Sigmoid colon (tissue), 7 donors: ENCODE measurements at places on chromosomes 2 and 18. TPM values are rescaled to one million over a fixed set of nuclear protein-coding genes. Genes with fewer than 3 reads are reported as not detected.
A peak's percentile ranks its signal among the peaks of the same experiment; 100 is the strongest.

GRCh38 chr2:232534940-232535651 lies 4.4 kb upstream of the CHRNG start:
- H3K4me3 ChIP-seq, result no peak overlapping the region
- H3K27me3 ChIP-seq, result peaks cover 31% of the 10 kb centered on the region
- H3K4me1 ChIP-seq, result no peaks in the 10 kb centered on the region

GRCh38 chr2:86372641-86373502 lies 35.4 kb upstream of the REEP1 start:
- no peaks in the 10 kb centered on the region for H3K27me3 ChIP-seq
- no peak overlapping the region for H3K4me3 ChIP-seq
- peak; percentile 73 for DNase-seq
- no peak overlapping the region for H3K27ac ChIP-seq
- H3K36me3 ChIP-seq, result no peaks in the 10 kb centered on the region

- no peak overlapping the region for H3K27ac ChIP-seq
- H3K4me1 ChIP-seq, result no peaks in the 10 kb centered on the region
- H3K36me3 ChIP-seq, result no peaks in the 10 kb centered on the region
- no peak for DNase-seq
- H3K27me3 ChIP-seq, result no peaks in the 10 kb centered on the region
Measured at GRCh38 chr2:48824116-48824515, 68.6 kb upstream of the LHCGR start.

GRCh38 chr2:223956300-223956699 lies 963 bp upstream of the MRPL44 start:
- peaks cover 33% of the 10 kb centered on the region for H3K4me1 ChIP-seq
- peak overlapping the region; percentile 89 for H3K27ac ChIP-seq
- no peaks in the 10 kb centered on the region for H3K36me3 ChIP-seq
- peak overlapping the region; percentile 85 for H3K4me3 ChIP-seq
- no peak for DNase-seq

GRCh38 chr2:25309402-25309801 lies 32.3 kb downstream of the DNMT3A start:
- H3K27ac ChIP-seq, result no peak overlapping the region
- DNase-seq, result no peak
- no peak overlapping the region for H3K4me3 ChIP-seq
- H3K36me3 ChIP-seq, result peaks cover 17% of the 10 kb centered on the region
- H3K27me3 ChIP-seq, result no peaks in the 10 kb centered on the region
- H3K4me1 ChIP-seq, result no peaks in the 10 kb centered on the region

DNA sequence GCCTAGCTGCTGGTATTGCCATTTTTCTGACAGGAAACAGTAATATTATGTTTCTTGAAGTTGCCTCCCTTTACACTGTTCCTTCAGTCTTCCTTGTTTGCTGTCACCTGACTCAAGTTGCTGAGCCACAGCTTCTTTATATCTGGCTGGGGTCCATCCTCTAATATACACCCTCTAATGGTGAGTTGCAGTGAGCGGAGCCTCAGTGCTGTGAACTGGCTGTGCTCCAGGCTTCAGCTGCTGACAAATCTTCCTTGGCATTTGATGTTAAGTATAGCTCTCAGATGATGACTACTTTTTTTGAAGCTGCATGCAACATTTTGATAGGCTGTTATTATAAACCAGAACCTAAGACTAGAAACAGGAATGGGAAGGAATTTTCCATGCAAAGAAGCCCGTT lies 366.7 kb downstream of the NUP35 start:
- H3K4me1 ChIP-seq, result no peaks in the 10 kb centered on the region
- no peaks in the 10 kb centered on the region for H3K27me3 ChIP-seq
- no peaks in the 10 kb centered on the region for H3K36me3 ChIP-seq
- peak; percentile 63 for DNase-seq
- H3K4me3 ChIP-seq, result no peak overlapping the region

GRCh38 chr2:64273524-64274398 lies 129.5 kb upstream of the PELI1 start:
- H3K27me3 ChIP-seq, result no peaks in the 10 kb centered on the region
- DNase-seq, result peak; percentile 83
- H3K4me3 ChIP-seq, result peak overlapping the region; percentile 5
- H3K27ac ChIP-seq, result peak overlapping the region; percentile 79
- peaks cover 20% of the 10 kb centered on the region for H3K4me1 ChIP-seq

The COL3A1 gene
- 1,567 TPM for total RNA-seq

The DNAJC10 gene
- 47.1 TPM for total RNA-seq

The FKBP1B gene
- total RNA-seq, result 8.0 TPM

The PPIL3 gene
- 16.8 TPM for total RNA-seq

The AMMECR1L gene
- 10.5 TPM for total RNA-seq
